Mesenteric fat pad (tissue), 1 donor: ENCODE measurements at places on chromosomes 2 and 18. TPM values are rescaled to one million over a fixed set of nuclear protein-coding genes. Genes with fewer than 3 reads are reported as not detected.

DNA sequence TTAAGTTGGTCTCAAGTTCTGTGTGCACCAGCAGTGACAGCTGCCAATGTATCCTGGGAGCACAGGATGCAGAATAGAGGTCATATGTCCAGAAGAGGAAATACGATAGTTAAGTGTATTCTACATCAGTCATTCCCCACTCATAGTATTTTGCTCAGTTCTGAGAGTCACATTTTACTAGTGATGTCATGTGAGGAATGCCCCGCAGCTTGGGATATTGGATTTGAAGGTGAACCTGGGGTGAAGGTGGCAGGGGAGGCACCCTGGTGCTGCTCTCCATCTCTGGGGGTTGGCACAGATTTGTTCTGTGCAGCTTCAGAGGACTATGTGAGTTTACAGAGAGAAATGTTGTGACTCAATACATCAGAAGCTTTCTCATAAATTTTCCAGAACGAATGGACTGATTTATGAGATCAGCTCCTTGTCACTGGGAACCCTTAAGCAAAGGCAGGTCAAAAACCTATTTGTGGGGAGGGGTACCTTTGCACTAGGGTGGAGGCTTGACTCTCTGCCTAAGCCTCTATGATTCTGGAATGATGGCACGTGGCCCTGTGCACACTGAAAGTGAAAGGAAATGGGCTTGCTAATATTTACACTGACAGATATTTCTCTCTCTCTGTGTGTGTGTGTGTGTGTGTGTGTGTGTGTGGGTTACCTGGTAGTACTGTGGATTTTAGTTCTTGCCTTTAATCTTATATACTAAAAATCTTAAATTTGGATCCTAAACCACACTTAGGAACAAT lies 95.9 kb downstream of the NEB start:
- DNase-seq, result no peak

GRCh38 chr2:17195016-17195415 lies 323.2 kb downstream of the RAD51AP2 start:
- DNase-seq, result no peak

DNA sequence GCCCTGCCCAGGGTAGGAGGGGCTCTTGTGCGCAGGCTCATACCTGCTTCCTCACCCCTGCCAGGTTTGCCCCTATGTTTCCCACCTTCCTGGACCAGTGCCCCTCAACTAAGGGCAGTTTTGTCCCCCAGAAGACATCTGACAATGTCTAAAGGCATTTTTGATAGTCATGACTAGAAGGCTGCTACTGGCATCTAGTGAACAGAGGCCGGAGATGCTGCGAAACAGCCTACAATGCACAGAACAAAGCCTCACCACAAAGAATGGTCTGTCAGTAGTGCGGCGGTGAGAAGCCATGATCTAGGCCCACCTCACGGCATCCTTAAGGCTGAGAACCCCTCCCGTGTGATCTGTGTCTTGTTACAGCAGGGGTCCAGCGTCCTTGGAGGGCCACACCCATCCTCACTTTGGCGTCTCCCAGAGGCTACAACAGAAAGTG lies 96.0 kb downstream of the TMEM17 start:
- DNase-seq, result no peak

- no peak for DNase-seq
These were observed 420.0 kb downstream of the ZEB2 start for GRCh38 chr2:144099780-144100377.

- no peak for DNase-seq
These were observed 14.6 kb downstream of the ATG4B start for GRCh38 chr2:241652142-241652541.

RRM2 gene
- 0.22 TPM for total RNA-seq
